ENCODE measurements at places on chromosomes 4 and X.

- DNase-seq = no peak
Measured at GRCh38 chr4:138428611-138429010, 186.5 kb upstream of the SLC7A11 start.

GRCh38 chr4:163833669-163834068 is 339.2 kb downstream of the TMA16 start:
- no peak for DNase-seq

GRCh38 chr4:38151873-38152272 is 191.7 kb downstream of the PTTG2 start:
- DNase-seq = no peak

DNA sequence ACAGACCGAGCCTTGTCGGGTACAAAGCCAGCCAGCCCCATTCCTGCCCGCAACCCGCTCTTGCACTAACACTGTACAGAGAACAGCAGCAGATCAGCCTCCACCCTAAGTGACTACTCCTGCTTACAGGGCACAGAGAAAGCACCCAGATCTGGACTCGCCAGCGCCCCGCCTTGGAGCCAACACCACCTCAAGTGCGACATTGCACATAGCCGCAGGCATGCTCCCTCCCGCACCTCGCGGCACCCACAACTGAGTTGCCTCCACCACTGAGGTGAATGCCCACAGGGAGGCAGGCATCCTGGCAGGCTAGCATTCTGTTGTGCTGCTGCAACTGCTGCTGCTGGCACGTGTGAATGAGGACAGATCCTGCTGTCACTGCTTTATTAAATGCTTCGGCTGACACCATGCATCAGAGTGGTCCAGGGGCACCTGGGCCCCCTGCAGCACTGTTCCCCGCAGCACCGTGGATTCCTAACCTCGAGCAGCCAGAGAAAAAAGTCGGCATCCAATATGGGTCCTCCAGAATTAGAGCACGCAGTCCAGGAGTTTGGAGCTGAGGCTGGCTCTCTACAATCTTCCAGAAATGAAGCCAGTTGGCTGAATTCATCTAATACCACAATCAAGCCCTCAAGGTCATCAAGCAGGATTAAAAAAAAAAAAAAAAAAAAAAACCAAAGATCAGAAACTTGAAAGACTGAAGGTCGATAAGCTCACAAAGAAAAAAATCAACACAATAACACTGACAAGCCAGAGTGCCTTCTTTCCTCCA is 352.9 kb downstream of the GASK1B start:
- DNase-seq = no peak

DNA sequence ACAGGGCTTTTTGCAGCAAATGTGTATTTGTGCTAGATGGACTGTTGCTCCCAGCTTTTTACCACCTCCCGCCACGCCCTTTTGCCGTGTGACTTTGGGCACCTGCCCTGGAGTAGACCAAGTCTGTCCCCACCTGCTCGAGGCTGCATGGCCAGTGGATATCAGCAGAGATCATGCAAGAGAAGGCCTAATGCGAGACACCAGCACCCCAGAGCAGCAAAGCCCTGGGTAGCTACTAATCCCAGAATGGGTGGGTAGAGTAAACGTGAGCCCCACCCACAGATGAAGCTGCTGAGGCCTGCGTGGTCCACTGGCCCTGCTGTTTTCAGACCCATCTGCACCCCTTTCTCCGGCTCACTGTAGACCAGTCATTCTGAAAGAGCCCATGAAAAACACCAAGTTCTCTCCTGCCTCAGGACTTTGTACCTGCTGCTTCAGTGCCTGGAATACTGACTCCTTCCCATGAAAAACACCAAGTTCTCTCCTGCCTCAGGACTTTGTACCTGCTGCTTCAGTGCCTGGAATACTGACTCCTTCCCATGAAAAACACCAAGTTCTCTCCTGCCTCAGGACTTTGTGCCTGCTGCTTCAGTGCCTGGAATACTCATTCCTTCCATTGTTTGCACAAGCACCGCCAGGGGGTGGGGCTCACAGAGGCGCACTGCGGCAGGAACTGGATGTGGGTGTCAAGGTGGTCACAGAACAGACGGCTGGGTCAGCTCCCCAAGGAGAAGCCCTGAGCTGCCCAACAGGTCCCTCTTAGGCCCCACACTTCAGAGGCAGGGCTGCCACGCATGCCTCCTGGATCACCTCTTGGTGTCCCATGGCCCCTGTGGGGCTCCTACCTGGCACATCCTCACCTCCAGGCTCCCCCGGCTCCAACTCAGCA is 5.1 kb upstream of the TNIP2 start:
- DNase-seq = no peak

- DNase-seq = no peak
Measured at GRCh38 chr4:145730026-145730425, 50.1 kb downstream of the C4orf51 start.

DNA sequence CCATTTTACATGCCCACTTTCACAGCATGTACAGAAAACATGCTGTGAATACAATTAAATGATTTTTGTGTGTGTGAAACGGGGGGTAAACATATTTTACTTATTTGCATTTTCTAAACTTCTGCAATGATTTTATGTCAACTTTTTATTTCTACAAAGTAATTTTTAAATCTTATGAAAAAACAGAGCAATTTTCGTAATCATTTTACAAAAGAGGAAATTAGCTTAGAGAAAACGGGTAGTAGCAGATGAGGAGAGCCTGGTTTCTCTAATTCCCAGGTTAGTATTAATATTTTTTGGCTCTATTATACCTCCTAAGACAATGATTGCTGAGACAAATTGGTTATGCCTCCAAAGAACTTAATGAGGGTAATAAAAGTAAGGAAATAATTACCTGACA is 3.2 kb downstream of the TKTL2 start:
- DNase-seq = no peak

DNA sequence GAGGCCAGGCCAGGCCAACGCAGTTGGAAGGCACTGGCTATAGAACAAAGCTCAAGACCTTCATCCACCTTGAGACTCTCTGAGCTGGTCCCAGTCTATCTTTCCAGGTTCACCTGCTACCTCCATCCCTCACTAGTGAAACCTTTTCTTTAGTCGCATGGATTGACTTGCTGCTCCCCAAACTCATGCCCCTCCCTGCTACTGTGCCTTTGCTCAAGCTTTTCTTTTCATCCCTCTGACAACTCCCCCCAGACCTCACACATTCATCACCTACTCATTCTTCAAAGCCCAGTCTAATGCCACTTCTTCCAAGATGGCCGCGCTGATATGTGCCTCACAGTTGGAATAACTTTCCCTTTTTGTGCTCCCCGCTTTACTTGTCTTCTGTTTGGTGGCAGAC is 58.0 kb downstream of the CNGA2 start:
- no peak for DNase-seq

DNA sequence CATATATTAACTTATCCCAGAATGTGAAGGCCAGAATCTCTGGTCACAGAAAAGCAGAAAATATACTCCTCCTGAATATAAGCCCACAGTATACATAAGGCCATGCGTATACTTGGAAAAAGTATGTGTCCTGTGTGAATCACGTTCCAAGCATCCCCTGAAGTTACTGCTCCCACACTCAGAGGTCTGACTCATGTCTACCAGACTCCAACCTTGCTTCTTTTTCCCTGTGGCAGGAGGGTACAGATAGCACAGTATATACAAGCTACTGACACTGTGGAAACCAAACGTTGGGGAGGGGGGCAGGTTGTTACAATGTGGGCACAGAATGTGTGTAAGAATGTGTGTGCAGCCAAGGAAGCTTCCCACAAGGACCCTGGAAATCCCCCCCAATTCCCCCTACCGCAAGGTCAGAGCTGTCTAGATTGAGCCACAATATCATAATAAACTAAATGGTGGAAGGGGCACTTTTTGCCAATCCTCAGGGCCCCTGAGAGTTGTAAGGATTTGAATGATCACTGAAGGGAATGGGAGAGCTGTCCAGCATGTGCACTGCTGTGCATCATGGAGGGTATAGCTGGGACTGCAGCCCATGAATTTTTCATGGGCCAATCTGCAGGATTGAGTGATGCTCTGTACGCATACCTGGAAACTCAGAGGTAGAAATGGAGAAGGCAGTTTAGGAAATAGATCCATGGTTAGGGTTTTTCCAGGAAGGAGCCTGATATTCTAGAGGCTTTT is 7.4 kb upstream of the RELL1 start:
- no peak for DNase-seq

DNA sequence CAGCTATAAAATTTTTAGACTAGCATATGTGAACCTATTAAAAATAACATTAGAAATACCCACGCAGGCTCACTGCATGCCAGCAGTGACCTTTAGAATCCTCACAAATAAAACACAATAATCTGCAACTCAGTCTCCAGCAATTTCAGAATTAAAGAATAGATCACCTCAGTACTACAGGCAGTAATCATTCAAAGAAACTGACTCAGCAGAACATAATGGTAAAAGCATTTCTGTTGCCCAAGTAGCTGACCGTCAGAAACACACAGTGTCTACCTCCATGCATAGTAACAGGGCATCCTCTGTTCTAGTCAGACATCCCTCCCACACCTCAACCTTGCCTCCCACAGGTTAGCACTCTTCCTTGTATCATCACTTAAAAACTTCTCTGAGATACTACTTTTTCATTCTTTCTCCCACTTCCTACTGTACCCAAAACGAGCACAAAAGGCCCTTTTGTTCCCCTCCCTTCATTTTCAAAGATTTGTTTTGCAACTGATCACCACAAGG is 65.7 kb upstream of the BEND2 start:
- no peak for DNase-seq

DNA sequence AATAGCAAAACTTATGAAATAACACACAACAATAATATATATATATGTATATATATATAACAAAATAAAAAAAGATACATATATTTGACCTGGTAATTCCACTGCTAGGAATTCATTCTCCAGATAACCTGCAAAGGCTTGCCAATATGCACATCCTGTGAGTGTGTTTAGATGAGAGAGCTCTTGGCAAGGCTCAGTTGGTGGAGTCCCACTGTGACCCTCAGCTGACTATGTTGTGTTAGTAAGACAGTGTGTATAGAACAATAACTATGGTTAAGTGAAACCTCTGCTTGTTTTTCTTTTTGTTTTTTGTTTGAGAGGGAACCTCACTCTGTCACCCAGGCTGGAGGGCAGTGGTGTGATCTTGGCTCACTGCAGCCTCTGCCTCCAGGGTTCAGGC is 39.5 kb upstream of the RBMX start:
- DNase-seq = no peak

- no peak for DNase-seq
Measured at GRCh38 chrX:40158036-40158706, 60.4 kb upstream of the BCOR start.

GRCh38 chr4:42483426-42484379 is 86.4 kb downstream of the SHISA3 start:
- DNase-seq = no peak

GRCh38 chr4:10024303-10024702 is 3.0 kb upstream of the SLC2A9 start:
- DNase-seq = no peak

DNA sequence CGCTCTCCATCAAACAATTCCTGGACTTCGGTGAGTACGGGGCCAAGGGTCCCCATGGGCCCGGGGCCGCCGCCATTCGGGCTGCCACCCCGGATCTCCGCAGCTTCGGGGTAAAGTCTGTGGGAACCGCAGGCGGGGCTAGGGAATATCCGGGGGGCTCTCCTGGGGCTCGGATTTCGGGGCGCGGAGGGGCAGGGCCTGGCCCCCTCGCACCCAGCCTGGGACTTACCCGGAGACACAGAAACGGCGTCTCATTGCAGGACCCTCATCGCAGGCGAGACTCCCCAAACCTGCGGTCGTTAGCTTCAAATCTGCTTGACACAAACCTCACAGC is 413 bp downstream of the PDK3 start:
- DNase-seq = no peak

- no peak for DNase-seq
Measured at GRCh38 chrX:130725519-130725918, 177.5 kb downstream of the ENOX2 start.

- no peak for DNase-seq
Measured at GRCh38 chr4:5753366-5753765, 42.4 kb downstream of the EVC start.

DNA sequence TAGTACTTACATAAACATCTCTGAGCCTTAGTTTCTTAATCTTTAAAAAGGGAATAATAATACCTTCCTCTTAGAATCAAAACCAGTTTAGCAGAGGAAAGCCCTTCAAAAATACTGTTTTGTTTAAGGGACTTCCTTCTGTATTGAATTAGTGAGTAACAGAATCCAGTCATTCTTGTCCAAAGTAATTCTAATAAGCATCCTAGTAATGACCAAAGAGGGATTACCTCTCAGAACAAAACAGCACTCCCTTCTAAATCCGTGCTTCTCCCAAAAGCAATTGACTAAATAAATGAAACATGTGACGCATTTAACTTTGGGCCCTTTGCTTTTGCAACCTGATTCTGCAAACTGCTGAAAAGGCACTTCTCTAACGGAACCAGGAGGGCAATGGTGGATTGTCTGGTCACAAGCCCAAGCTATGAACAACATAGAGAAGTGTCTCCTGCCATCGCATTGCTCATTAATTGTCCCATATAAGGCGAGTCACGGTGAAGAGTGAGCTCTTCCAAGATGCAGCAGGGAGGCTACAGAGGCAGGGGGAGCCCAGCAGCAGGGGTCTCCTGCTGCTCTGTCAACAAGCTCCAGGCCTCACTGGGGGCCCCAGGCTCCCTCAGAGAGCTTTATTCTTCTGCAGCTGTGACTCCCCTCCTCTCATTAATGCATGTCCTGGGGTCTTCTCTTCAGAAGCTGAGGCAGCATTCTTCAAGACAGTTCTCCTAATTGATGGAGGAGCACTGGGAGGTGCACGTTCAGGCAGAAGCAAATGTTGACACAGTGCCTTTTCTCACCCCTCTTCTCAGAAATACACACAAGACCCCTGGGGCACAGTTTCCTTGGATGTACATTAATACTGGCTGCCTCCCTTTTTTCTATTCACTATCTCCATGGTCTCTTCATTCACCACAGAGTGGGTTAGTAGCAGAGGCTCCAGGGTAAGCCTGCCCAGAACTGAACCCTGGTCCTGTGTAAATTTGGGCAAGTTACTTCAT is 419.6 kb upstream of the RASGEF1B start:
- DNase-seq = no peak

DNA sequence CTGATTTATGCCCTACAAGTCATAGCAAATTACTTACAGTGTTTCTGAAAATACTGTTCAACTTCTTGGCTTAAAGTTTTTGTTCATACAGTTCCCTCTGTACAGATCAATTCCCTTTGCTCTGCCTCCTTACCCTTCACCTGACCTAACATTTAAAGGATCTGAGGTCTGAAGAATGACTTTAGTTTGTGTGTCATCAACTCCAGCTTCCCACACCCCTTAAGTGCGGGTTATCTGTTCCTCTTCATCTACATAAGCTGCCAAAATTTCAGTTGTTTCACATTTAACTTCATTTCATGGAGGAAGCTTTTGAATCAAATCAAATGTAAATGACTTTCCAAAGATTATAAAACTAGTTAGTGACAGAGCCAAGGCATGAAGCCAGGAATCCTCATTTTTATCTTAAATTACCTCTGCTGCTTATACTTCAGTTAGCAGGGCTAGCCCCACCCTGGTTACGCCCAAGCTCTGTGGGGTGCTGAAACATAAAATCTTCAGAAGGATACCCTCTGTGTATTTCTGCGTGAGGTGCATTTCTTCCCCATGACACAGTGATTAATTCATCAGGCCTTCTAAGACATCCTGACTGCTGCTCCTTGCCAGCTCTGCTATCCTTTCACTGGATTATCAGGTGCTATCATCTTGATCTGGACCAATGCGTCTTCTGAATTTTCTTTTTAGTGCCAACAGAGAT is 16.5 kb downstream of the CXCL1 start:
- no peak for DNase-seq

- no peak for DNase-seq
Measured at GRCh38 chr4:75584067-75584466, 28.2 kb downstream of the ODAPH start.

- no peak for DNase-seq
Measured at GRCh38 chr4:72340803-72341431, 228.1 kb downstream of the ADAMTS3 start.

- DNase-seq = no peak
Measured at GRCh38 chr4:15881820-15882219, 56.7 kb downstream of the FGFBP1 start.
